ENCODE measurements at places on chromosomes 5 and 9.

- peak; percentile 65 for DNase-seq
Observed at GRCh38 chr5:172403817-172404216, 50.5 kb downstream of the SH3PXD2B start.

GRCh38 chr5:32523625-32524024 lies 61.7 kb upstream of the SUB1 start:
- no peak for DNase-seq

- DNase-seq: no peak
Observed at GRCh38 chr5:84197538-84197937, 187.1 kb downstream of the EDIL3 start.

- DNase-seq: no peak
Observed at GRCh38 chr5:77960863-77961396, 184.8 kb upstream of the TBCA start.

Measured in left hindlimb (tissue), 1 donor.